ENCODE measurements at places on chromosomes 7 and 10.

GRCh38 chr7:90433221-90433620, 30.0 kb downstream of the CLDN12 start:
- DNase-seq = no peak
- H3K27me3 ChIP-seq = no peaks in the 10 kb centered on the region
- H3K4me1 ChIP-seq = no peaks in the 10 kb centered on the region
- no peak overlapping the region for H3K27ac ChIP-seq

DNA sequence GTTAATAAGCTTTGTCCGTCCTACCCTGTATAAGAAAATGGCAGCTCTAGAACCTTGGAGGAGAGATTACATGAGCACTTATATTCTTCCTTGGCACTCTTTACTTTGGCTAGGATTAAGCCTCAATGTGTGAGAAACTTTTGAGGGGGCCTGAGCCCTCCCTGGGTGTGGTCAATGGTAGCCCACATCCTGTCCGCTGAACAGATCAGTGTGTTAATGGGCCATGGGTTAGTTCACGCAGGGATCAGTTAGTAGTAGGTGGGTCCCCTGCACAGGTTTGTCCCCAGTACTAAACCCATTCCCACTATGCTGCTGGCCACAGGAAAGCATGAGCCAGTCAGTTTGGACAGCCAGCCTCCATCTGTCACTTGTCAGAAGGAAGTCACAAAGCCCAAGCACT, 20.2 kb upstream of the IKZF1 start:
- H3K36me3 ChIP-seq = no peaks in the 10 kb centered on the region
- DNase-seq = peak; percentile 55
- peak overlapping the region; percentile 8 for H3K27ac ChIP-seq
- no peak overlapping the region for H3K4me3 ChIP-seq

GRCh38 chr10:24518411-24518810, 205.3 kb downstream of the ARHGAP21 start:
- no peaks in the 10 kb centered on the region for H3K36me3 ChIP-seq
- H3K4me3 ChIP-seq = no peak overlapping the region
- DNase-seq = no peak
- H3K27ac ChIP-seq = no peak overlapping the region
- no peaks in the 10 kb centered on the region for H3K27me3 ChIP-seq
- H3K4me1 ChIP-seq = no peaks in the 10 kb centered on the region

DNA sequence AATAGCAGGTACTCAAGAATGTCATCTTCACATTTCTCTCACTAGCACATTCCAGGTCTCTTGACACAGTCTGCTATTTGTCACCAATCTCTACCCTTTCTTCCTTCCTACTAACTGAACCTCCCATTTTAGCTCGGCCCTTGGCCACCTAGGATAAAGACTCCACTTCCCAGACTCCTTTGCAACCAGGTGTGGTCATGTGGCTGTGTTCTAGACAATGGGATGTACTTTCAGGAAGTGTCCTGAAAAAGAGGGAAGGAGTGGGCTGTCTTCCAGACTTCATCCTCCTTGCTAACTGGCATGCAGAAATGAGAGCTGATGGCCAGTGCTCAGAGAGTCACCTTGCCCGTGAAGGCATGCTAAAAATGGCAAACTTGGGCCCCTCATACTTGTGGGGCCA, 139.2 kb downstream of the AMPH start:
- H3K27me3 ChIP-seq = no peaks in the 10 kb centered on the region
- no peak overlapping the region for H3K4me3 ChIP-seq
- no peaks in the 10 kb centered on the region for H3K4me1 ChIP-seq
- DNase-seq = no peak
- no peak overlapping the region for H3K27ac ChIP-seq
- H3K36me3 ChIP-seq = no peaks in the 10 kb centered on the region

DNA sequence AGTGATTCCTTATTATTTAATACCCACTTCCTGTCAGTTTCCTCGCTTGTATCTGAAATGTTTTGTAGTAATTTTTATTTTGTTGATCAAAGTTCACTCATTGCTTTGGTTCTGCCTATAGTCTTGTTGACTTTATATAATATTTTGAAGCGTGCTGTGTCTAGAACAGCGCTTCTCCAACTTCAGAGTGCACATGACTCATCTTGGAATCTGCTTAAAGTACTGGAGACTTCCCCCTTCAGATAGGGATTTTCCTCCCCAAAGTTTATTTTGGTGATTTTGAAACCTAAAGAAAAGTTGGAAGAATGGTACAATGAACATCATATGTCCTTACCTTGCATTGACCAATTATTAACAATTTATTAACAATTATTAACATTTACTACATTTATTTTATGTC, 5.8 kb downstream of the COMTD1 start:
- peaks cover 82% of the 10 kb centered on the region for H3K36me3 ChIP-seq
- H3K27me3 ChIP-seq = no peaks in the 10 kb centered on the region
- no peak overlapping the region for H3K4me3 ChIP-seq

DNA sequence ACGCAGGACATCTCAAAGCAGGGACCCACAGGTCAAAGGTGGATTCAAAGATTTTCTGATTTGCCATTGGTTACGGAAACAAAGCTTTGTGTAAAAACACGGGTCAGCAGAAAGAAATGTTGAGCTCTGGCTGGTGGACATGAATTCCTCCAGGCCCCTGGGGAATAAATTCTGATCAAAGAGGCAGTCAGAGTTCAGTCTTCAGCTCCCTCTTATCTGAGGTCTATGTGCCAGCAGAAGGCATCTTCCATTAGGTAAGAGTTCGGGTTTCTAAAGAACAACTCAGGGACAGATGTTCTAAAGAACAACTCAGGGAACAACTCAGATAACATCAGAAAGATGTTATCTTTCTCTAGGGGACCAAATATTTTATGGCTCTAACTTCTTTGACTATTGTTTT, 64.9 kb upstream of the PALS2 start:
- no peaks in the 10 kb centered on the region for H3K36me3 ChIP-seq
- no peaks in the 10 kb centered on the region for H3K4me1 ChIP-seq
- H3K27me3 ChIP-seq = peaks cover 8% of the 10 kb centered on the region
- H3K27ac ChIP-seq = no peak overlapping the region
- no peak for DNase-seq
- no peak overlapping the region for H3K4me3 ChIP-seq

- DNase-seq = no peak
- no peak overlapping the region for H3K27ac ChIP-seq
- no peak overlapping the region for H3K4me3 ChIP-seq
- H3K36me3 ChIP-seq = no peaks in the 10 kb centered on the region
- H3K27me3 ChIP-seq = no peaks in the 10 kb centered on the region
Observed at GRCh38 chr7:137860542-137860941, 13.8 kb upstream of the DGKI start.

GRCh38 chr10:103736763-103737162, 118.6 kb downstream of the SH3PXD2A start:
- no peaks in the 10 kb centered on the region for H3K36me3 ChIP-seq
- peaks cover 2% of the 10 kb centered on the region for H3K27me3 ChIP-seq
- peak; percentile 33 for DNase-seq
- no peak overlapping the region for H3K27ac ChIP-seq
- H3K4me3 ChIP-seq = no peak overlapping the region

GRCh38 chr7:25579778-25580075, 351.4 kb upstream of the NPVF start:
- peaks cover 11% of the 10 kb centered on the region for H3K27me3 ChIP-seq
- H3K36me3 ChIP-seq = no peaks in the 10 kb centered on the region
- no peak overlapping the region for H3K4me3 ChIP-seq
- no peaks in the 10 kb centered on the region for H3K4me1 ChIP-seq
- H3K27ac ChIP-seq = no peak overlapping the region

DNA sequence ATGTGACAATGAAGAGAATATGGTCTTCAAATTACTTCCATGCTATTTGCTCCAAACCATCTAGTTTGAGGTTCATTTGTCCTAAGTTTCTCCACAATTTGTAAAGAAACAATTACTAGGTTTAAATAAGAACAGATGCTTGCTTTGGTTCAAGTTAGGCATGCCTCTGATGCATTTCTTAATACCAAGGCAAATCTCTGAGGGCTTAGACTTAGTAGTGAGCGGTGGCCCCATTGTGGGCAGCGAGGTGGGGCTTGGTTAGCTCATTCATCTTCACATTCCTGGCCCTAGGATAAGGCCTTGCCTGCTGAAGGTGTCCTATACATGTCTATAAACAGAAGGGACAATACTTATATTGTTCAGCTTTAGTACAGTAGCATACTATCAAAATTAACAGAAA, 52.4 kb upstream of the RHEB start:
- H3K4me3 ChIP-seq = no peak overlapping the region
- H3K36me3 ChIP-seq = no peaks in the 10 kb centered on the region
- peaks cover 22% of the 10 kb centered on the region for H3K27me3 ChIP-seq
- DNase-seq = no peak
- H3K27ac ChIP-seq = no peak overlapping the region

DNA sequence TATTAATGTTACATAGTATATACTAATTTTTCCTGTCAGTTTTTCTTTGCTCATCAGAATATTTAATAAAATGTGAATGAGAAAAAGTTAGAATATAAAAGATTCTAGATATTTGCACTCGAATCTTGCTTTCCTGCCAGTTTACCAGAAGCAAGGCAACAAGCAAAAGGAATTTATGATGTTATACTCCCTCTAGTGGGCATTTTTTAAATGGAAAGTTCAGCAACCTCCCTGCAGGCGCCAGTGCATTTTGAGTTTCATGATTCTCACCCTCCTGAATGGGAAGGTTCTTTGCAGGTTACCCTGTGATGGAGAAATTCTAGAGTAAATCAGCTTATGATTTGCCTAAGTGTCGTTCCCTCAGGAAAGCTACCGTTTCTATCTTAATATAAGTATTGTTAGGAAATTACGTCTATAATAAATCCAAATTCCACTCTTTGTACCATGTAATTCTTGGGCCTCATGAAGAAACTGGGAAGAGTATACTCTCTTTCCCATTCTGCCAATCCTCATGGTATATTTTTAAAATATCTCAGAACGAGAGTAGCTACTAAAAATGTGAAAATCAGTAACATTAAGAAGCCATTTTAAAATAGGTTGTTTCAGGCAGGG, 350.0 kb downstream of the CRPPA start:
- H3K4me1 ChIP-seq = no peaks in the 10 kb centered on the region
- no peaks in the 10 kb centered on the region for H3K36me3 ChIP-seq
- H3K27ac ChIP-seq = no peak overlapping the region
- peak; percentile 8 for DNase-seq
- no peak overlapping the region for H3K4me3 ChIP-seq

DNA sequence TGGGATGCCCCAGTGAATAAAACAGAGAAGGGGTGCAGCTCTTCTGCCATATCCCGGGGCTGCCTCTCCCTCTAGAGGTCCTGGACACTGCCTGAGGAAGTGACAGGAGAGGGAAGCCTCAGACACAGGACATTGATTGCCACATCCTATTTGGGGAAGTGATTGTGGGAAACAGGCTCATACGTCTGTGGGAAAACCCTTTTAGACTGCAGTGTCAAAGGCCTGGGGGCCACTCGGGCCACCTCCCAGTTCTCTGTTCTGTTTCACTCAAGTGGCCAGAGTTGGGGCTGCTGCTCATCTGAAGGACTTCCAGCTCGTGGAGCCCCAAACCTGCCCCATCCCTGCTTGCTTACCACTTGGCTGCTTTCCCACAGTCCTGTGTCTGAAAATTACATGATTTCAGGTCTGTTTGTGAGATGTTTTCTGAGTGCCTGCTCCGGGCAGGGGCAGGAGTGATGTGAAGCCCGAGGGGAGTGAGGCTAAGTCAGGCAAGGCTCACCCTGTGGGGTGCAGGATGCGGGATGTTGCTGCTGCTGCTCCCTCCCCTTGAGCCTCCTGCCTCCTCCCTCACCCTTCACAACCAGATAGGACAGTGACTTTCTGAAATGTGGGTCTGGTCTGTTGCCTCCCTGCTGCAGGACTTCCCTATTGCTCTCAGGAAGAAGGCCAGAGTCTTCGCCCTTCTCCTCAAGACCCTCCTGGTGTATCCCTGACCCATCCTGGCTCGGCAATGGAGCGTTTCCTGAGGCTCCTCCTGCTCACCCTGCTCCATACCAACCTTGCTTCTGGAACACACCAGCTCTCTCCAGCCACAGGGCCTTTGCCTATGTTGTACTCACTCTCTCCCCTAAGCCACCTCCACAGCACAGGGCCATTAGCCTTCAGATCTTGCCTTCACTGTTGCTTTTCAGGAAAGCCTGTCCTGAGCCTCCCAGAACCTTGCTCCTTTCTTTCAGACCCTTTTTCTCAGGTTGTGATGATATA, 58.4 kb downstream of the NEURL1 start:
- H3K4me1 ChIP-seq = no peaks in the 10 kb centered on the region
- no peak overlapping the region for H3K27ac ChIP-seq
- DNase-seq = no peak
- no peaks in the 10 kb centered on the region for H3K27me3 ChIP-seq
- H3K36me3 ChIP-seq = no peaks in the 10 kb centered on the region

GRCh38 chr10:73182568-73182967, 14.6 kb downstream of the FAM149B1 start:
- H3K4me1 ChIP-seq = no peaks in the 10 kb centered on the region
- H3K27ac ChIP-seq = no peak overlapping the region
- no peak overlapping the region for H3K4me3 ChIP-seq
- no peaks in the 10 kb centered on the region for H3K27me3 ChIP-seq

- H3K36me3 ChIP-seq = peaks cover 41% of the 10 kb centered on the region
- DNase-seq = no peak
- no peak overlapping the region for H3K27ac ChIP-seq
- peaks cover 7% of the 10 kb centered on the region for H3K4me1 ChIP-seq
Observed at GRCh38 chr10:72133517-72133916, 45.2 kb upstream of the SPOCK2 start.

GRCh38 chr10:133453516-133454203, at the start of gene SCART1:
Gene SCART1 (plus strand): TSS chr10:133453945. CDS start chr10:133453998, 53 bp downstream.
- H3K4me1 ChIP-seq = no peaks in the 10 kb centered on the region
- no peak within 1 kb of the TSS for H3K27ac ChIP-seq
- H3K4me3 ChIP-seq = no peak within 1 kb of the TSS
- H3K36me3 ChIP-seq = no peaks in the 10 kb centered on the region

GRCh38 chr10:30918651-30919050, 113.0 kb downstream of the ZNF438 start:
- no peaks in the 10 kb centered on the region for H3K36me3 ChIP-seq
- no peak overlapping the region for H3K4me3 ChIP-seq
- no peaks in the 10 kb centered on the region for H3K4me1 ChIP-seq
- no peak for DNase-seq
- no peaks in the 10 kb centered on the region for H3K27me3 ChIP-seq
- H3K27ac ChIP-seq = no peak overlapping the region

DNA sequence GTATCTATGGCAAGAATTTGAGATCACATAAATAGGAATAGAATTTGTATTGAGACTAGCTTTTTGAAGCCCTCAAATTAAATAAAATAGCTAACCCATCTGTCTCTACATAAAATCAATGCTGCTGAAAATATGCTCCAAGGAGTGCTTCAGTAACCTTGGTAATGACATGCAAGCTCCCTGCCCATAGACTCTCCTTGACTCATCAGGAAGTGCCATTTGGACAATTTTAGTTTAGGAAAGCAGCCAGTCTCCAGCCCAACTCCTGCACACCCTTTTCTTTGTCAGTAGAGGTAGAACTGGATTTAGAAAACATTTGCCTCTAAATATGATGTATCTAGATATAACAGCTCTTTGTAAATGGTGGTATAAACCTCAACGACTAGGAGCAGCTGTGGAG, 69.9 kb upstream of the PTPRZ1 start:
- no peak overlapping the region for H3K4me3 ChIP-seq
- H3K4me1 ChIP-seq = no peaks in the 10 kb centered on the region
- no peak overlapping the region for H3K27ac ChIP-seq
- no peaks in the 10 kb centered on the region for H3K36me3 ChIP-seq

All from DND-41 (cell line).